ENCODE measurements at places on chromosomes 4 and X.

DNA sequence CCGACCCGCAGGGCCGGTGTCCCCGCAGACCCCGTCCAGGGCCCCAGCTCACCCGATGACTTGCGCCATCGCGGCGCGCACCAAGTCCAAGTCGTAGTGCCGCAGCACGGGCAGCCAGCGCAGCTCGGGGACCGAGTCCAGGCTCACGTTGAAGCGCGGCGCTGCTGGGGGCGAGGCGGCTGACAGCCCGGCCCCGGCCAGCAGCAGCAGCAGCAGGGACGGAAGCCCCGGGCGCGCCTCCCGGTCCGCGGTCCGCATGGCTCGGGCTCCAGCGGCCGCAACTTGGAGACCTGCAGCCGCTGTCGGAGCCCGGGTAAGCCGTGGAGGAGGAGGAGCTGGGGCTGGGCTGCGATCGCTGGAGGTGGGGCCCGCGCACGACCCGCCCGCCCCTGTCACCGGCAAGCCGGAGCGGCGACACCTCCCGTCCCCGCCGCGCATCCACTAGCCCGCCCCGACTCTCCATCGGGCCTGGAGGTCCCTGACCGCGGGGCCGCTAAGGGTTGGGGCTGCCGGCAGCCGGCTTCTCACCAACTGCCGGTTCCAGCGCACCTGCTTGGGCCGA lies at the start of gene NAAA:
NAAA (minus strand) TSS at position 322 of the 562 bp plus-strand sequence; CDS start at position 258, 64 bp downstream.
- peak; percentile 57 for DNase-seq

DNA sequence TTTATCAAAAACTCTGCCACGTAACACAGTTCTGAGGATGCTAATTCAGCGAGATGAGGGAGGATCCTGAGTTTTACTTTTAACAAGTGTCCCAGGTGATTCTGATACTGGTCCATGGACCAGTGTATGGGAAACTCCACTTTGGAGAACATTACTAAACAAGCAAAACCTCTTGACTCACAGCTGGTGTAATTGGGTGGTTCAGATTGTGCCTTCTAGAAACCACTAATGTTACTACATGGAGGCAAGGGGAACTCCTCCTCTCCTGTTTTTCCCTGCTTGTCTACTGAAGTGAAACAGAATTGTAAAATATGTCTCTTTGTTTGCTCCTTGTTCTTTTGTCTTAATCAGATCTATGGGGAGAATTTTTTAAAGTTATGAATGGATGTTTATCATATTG lies 62.6 kb downstream of the FRAS1 start:
- DNase-seq: no peak

GRCh38 chr4:8762356-8762755 lies 109.3 kb downstream of the HMX1 start:
- DNase-seq: no peak

DNA sequence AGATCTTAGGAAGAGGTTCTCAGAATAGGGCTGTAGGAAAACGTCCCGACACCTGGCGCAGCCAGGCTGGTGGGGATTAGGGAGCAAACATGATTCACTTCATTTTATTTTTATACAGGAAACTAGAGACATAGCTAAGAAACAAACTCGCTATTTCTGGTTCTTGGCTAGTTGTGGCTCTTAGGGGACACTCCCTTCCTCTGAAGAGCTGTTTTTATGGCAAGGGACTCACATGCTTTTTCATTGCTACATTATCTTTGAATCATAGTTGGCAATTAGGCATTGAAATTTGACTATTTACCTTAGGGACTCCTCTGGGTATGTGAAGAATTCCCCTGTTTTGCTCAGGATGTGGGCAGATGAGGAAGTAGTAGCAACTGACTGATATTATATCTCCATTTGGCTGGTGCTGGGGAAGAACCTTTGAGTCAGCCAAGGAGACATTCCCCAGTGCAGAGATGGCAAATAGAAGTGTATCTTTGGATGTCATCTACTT lies 174.5 kb downstream of the SMIM20 start:
- DNase-seq: peak; percentile 85

- no peak for DNase-seq
Observed at GRCh38 chr4:78629991-78630541, 78.5 kb downstream of the ANXA3 start.

Measured in EL (cell line).